Brain pericyte (primary cell): ENCODE measurements at places on chromosomes 5 and 9.

GRCh38 chr5:126368239-126368812 lies 54.9 kb upstream of the GRAMD2B start:
- DNase-seq, result no peak

DNA sequence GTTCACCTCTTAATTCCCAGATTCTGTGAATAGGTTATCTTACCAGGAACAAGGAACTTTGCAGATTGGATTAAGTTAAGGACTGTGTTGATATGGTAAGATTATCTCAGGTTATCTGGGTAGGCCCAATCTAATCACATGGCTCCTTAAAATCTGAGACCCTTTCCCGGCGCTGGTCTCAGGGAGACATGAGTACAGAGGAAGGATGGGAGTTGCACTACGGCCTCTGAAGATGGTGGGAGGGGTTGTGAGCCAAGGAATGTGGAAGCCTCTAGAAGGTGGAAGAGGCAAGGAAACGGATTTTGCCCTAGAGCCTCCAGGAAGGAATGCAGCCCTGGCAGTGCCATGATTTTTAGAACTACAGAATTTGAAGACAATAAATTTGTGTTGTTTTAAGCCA lies 95.1 kb downstream of the AK8 start:
- DNase-seq, result no peak

DNA sequence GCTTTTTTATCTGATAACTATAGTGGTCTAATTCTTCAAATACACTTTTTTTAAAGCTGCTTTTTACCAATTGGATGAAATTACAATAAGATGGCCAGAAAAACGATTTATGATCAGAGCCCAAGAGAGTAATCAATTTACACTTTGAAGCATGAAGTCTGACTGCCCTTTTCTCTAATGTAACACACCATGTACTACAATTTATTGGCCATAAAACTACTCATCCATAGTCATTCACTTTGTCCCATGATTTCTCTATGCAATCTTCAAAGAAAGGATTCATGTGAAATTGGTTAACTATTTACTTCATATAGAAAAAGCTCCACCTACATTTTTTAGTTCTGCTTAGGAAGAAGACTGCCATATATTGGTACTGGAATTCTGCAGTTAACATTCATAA lies 73.6 kb upstream of the CAST start:
- DNase-seq, result no peak

- no peak for DNase-seq
Measured at GRCh38 chr5:169860585-169860984, 119.7 kb downstream of the INSYN2B start.
